ENCODE measurements at places on chromosomes 7 and 10. TPM values are rescaled to one million over a fixed set of nuclear protein-coding genes. Genes with fewer than 3 reads are reported as not detected.

GRCh38 chr10:132470410-132471124 lies 67.0 kb upstream of the INPP5A start:
- no peak for DNase-seq

DNA sequence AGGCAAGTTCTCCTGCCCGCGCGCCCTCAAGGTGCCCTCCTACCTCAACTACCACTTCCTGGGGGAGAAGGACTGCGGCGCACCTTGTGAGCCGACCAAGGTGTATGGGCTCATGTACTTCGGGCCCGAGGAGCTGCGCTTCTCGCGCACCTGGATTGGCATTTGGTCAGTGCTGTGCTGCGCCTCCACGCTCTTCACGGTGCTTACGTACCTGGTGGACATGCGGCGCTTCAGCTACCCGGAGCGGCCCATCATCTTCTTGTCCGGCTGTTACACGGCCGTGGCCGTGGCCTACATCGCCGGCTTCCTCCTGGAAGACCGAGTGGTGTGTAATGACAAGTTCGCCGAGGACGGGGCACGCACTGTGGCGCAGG lies 1.4 kb downstream of the FZD1 start:
- DNase-seq: no peak

DNA sequence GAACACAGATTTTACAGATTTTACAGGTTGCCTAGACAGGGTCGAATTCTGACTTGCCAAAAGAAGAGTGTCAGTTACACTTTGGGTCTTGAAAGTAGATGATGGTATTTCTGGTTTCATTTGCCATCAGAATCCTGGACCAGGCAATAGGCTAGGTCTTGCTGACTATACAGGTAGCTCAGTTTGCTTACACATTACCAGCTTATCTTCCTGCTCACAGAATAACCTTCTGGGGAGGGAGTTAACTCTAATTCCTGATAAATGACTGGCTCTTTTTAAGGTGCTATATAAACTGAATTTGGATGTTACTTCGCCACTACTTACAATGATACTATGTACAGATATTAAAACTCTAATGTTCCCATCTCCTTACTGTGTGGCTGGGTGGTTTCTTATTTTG lies 39.8 kb downstream of the GBF1 start:
- DNase-seq: no peak

- no peak for DNase-seq
Observed at GRCh38 chr7:155291045-155291530, 6.6 kb upstream of the INSIG1 start.

DNA sequence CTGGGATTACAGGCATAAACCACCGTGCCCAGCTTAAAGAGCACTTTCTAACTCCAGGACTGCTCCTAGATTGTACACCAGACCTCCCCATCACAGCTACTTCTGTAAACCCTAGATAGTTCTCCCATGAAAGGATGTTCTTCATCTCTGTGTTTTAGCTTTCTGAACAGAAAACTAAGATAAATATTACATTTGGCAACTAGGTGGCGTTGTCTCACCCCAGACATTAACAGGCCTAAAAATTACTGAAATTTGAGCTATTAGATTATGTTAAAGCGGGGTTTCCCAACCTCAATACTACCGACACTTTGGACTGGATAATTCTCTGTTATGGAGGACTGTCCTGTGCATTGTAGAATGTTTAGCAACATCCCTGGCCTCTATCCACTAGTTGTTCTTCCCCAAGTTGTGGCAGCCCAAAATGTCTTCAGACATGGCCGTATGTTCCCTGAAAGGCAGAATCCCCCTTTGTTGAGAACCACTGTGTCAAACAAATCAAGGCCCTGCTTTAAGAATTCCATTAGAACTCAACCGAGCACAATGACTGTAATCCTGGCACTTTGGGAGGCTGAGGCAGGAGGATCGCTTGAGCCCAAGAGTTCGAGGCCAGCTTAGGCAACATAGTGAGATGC lies 19.1 kb downstream of the ATOH7 start:
- DNase-seq: no peak

- DNase-seq: no peak
Observed at GRCh38 chr7:94741179-94741578, 85.2 kb upstream of the SGCE start.

DNA sequence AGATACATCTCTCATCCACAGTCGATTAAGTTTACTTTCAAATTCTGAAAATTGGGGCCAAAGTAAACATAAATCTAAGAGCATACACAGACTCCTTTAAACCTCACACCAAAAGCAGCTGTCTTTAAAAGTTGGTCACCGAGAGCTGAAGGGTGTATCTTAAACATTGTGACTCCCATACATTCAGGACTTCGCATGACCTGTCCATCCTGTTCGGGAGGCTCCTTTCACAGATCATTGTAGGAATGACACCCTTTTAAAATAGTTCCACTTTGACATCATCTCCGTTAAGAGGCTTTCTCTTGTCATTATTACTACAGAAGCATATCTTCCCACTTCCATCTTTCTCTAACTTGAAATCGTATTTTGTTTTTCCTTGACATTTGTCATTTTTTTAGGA lies 440.0 kb downstream of the DNAJB9 start:
- no peak for DNase-seq

AKR1C4 gene
- not detected for total RNA-seq

CAV2 gene
- not detected for total RNA-seq

JCAD gene
- 0.05 TPM for total RNA-seq

IGFBP3 gene
- total RNA-seq: 0.90 TPM

SPDYE16 gene
- total RNA-seq: 0.18 TPM

Measured in activated CD8-positive, alpha-beta T cell treated with anti-CD3 and anti-CD28 coated beads, Interleukin-2, amount 10 ng/mL, durations not matched to agents 7 days and 5 days (primary cell).